Natural killer cell (primary cell): ENCODE measurements at places on chromosomes 7 and 10. TPM values are rescaled to one million over a fixed set of nuclear protein-coding genes. Genes with fewer than 3 reads are reported as not detected.

Gene APBB1IP
- total RNA-seq, result 119 TPM

DNA sequence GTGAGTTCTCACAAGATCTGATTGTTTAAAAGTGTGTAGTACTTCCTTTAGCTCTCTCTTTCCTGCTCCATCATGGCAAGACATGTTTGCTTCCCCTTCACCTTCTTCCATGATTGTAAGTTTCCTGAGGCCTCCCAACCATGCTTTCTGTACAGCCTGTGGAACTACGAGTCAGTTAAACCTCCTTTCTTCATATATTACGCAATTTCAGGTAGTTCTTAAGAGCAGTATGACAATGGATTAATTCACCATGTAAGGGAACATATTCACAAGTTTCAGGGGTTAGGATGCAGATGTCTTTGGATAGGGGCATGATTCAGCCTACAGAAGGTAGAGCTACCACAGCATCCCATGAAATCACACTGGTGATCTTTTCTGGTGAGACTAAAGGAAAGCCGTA is 174.7 kb downstream of the GPR158 start:
- no peak for DNase-seq
- H3K27ac ChIP-seq, result no peak overlapping the region
- H3K36me3 ChIP-seq, result no peaks in the 10 kb centered on the region
- no peaks in the 10 kb centered on the region for H3K4me1 ChIP-seq
- H3K27me3 ChIP-seq, result no peaks in the 10 kb centered on the region

GRCh38 chr7:157545681-157546060 is 208.9 kb downstream of the DNAJB6 start:
- H3K27me3 ChIP-seq, result no peaks in the 10 kb centered on the region
- no peaks in the 10 kb centered on the region for H3K36me3 ChIP-seq
- H3K4me1 ChIP-seq, result no peaks in the 10 kb centered on the region
- DNase-seq, result no peak
- H3K27ac ChIP-seq, result no peak overlapping the region

Gene ANKRD61
- not detected for total RNA-seq

DNA sequence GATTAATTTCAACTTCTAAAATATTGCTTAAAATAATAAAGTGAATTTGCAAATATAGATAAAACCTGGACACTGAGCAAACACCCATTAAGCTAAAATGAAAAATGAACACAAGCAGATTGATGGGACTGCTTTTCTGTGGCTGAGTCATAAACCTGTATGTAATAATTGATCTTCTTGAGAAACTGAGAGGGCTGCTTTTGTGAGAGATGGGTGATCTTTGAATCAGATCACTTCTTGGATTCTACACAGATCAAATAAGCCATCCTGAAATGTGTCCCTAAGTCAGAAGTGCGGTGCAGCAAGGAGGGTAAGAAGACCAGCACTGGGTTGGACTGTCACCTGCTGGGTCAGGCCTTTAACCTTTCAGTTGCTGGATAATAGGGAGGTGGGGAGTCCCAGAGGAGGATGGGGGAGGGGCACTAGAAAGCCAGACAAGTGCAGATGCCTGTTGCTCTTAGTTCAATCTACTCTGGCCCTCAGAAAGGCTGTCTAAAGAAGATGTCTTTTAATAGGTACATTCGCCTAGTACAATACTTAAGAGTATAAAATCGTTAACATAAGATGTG is 178.2 kb upstream of the NAMPT start:
- H3K27ac ChIP-seq, result no peak overlapping the region
- DNase-seq, result no peak
- H3K36me3 ChIP-seq, result no peaks in the 10 kb centered on the region
- H3K27me3 ChIP-seq, result no peaks in the 10 kb centered on the region

- no peak overlapping the region for H3K27ac ChIP-seq
- DNase-seq, result no peak
- H3K4me3 ChIP-seq, result no peak overlapping the region
- H3K4me1 ChIP-seq, result no peaks in the 10 kb centered on the region
- H3K36me3 ChIP-seq, result no peaks in the 10 kb centered on the region
- peaks cover 2% of the 10 kb centered on the region for H3K27me3 ChIP-seq
Observed at GRCh38 chr10:100447663-100448062, 15.1 kb upstream of the WNT8B start.

- H3K36me3 ChIP-seq, result no peaks in the 10 kb centered on the region
- DNase-seq, result no peak
- H3K4me1 ChIP-seq, result no peaks in the 10 kb centered on the region
- no peak overlapping the region for H3K27ac ChIP-seq
- no peak overlapping the region for H3K4me3 ChIP-seq
Observed at GRCh38 chr10:18066947-18067346, 73.3 kb upstream of the CACNB2 start.

- no peaks in the 10 kb centered on the region for H3K27me3 ChIP-seq
- no peaks in the 10 kb centered on the region for H3K4me1 ChIP-seq
- no peak overlapping the region for H3K4me3 ChIP-seq
Observed at GRCh38 chr10:90718182-90718581, 139.7 kb downstream of the HTR7 start.

DNA sequence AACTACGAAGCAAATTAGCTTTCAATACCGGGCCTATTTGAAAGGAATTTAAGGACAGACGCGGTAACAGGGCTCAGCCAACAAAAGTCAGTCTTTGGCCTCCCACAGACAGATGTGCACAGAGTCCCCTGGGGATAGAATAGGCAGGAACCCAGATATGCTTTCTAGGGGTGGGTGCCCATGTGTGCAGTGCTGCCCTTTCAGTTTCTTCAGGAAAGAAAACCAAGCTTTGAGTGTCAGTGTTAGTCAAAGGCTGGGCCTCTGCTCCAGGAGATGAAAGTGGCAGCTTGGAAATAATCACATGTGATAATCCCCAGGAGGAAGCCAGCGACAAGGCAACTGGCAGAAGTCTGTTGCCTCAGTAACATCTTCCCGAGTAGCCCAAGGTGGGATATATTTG is 43.8 kb upstream of the CSTF2T start:
- no peak for DNase-seq
- H3K27me3 ChIP-seq, result no peaks in the 10 kb centered on the region
- no peaks in the 10 kb centered on the region for H3K36me3 ChIP-seq
- H3K4me1 ChIP-seq, result no peaks in the 10 kb centered on the region
- H3K27ac ChIP-seq, result no peak overlapping the region
- no peak overlapping the region for H3K4me3 ChIP-seq

GRCh38 chr7:22338877-22339276 is 18.1 kb downstream of the RAPGEF5 start:
- H3K36me3 ChIP-seq, result no peaks in the 10 kb centered on the region
- H3K4me3 ChIP-seq, result no peak overlapping the region
- no peaks in the 10 kb centered on the region for H3K27me3 ChIP-seq
- DNase-seq, result no peak

- no peaks in the 10 kb centered on the region for H3K27me3 ChIP-seq
- H3K36me3 ChIP-seq, result no peaks in the 10 kb centered on the region
- H3K4me3 ChIP-seq, result no peak overlapping the region
- DNase-seq, result no peak
Observed at GRCh38 chr7:93006480-93007095, 111.2 kb downstream of the SAMD9 start.

GRCh38 chr10:74589226-74589673 is 237.2 kb upstream of the KAT6B start:
- H3K27me3 ChIP-seq, result no peaks in the 10 kb centered on the region
- peaks cover 12% of the 10 kb centered on the region for H3K4me1 ChIP-seq
- H3K27ac ChIP-seq, result no peak overlapping the region
- no peaks in the 10 kb centered on the region for H3K36me3 ChIP-seq

DNA sequence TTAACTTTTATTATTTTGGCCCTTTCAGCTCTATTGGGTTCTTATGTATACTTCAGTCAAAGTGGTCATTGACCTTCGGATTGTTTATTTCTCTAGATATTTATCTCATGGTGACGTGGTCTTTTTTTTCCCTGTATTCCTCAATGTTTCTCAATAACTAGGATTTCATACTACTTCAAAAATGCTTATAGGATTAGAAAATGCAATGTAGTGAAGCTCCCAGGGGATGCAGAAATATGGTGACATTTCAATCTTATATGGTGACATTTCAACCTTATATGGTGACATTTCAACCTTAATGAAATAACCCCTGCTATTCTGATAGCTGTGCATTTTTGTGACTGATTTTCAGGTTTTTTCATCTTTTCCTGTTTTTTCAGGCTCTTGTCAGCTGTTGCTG is 51.4 kb downstream of the CHRM2 start:
- no peaks in the 10 kb centered on the region for H3K4me1 ChIP-seq
- H3K4me3 ChIP-seq, result no peak overlapping the region
- H3K36me3 ChIP-seq, result no peaks in the 10 kb centered on the region
- no peaks in the 10 kb centered on the region for H3K27me3 ChIP-seq
- H3K27ac ChIP-seq, result no peak overlapping the region

Gene DYNC1I1
- total RNA-seq, result not detected

Gene UNCX
- total RNA-seq, result not detected

DNA sequence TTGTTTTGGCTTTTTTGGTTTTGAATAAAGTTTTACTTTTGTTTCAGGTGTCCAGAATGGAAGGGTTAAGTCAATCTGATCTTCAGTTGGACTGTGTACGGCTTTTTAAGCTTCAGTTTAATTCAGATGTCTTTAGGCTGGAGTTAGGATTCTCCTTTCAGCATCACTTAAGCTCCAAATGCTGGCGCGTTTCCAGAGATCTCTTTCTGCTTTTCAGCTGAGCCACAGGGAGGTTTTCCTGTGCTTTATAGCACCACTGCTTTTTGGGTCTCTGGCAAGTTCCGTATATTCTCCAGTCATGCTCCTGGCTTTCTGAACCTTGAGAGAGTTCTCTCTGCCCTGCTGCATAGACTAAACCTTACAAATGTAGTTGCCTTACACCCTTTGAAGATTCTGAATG is 60.0 kb downstream of the VTI1A start:
- no peaks in the 10 kb centered on the region for H3K27me3 ChIP-seq
- H3K36me3 ChIP-seq, result no peaks in the 10 kb centered on the region
- H3K27ac ChIP-seq, result no peak overlapping the region
- peaks cover 3% of the 10 kb centered on the region for H3K4me1 ChIP-seq
- DNase-seq, result no peak
- no peak overlapping the region for H3K4me3 ChIP-seq

DNA sequence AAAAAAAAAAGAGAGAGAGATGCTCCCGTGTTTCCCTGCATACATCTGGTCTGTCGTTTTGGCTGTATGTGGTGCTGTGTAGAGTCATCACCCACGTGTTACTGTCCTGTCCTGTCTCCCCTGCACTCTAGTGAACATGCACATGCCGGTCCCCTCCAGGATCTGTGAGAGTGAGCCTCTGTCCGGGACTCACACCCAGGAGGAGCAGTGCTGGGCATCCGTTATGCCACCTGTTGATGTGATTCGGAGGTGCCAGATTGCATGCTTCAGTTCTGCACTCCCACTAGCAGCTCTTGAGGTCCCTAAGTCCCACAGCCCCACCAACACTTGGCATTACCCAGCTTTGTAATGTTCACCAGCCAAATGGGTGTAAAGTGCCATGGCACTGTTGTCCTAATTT is 16.4 kb downstream of the GHRHR start:
- no peak overlapping the region for H3K4me3 ChIP-seq
- H3K36me3 ChIP-seq, result no peaks in the 10 kb centered on the region
- no peaks in the 10 kb centered on the region for H3K4me1 ChIP-seq
- no peak for DNase-seq
- no peak overlapping the region for H3K27ac ChIP-seq
- H3K27me3 ChIP-seq, result peaks cover 2% of the 10 kb centered on the region

Gene SMKR1
- total RNA-seq, result 8.4 TPM

DNA sequence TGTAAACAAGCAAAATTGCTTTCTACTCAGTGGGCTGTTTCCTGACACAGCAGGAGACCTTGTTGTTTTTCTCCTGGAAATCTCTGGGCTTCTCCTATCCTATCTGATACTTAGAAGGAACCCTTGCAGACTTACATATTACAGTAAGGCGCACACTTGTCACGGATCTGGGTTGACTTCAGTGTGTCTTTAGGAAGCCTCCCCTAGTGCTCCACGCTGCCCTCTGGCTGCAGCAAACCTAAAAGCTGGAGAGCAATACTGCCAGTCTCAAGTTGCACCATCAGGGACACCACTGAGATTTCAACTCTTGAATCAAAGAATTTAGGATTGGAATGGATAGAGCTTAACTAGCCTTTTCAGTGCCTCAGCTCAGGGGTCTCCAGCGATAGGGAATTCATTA is 495.3 kb downstream of the LRMDA start:
- no peak overlapping the region for H3K27ac ChIP-seq
- no peaks in the 10 kb centered on the region for H3K27me3 ChIP-seq
- no peak overlapping the region for H3K4me3 ChIP-seq
- no peak for DNase-seq

DNA sequence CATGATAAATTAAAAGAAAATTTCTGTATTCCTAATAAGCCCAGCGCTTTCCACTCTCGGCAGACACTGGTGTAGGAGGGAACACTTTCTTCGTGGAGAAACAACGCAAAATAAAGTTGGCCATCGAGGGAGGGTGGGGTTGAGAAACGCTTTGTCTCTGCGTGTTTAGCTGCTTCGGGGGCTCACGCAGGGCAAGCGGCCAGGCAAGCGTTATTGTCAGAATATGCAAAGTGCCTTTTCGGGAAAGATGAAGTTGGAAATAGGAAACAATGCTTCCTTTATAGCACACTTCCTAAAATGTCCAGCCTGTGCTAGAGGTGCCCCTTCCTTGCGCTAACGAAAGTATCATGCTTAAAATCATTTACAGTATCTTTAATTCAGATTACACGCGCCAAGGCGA is 1.9 kb upstream of the EBF3 start:
- DNase-seq, result no peak
- H3K27me3 ChIP-seq, result peaks cover 62% of the 10 kb centered on the region
- no peaks in the 10 kb centered on the region for H3K36me3 ChIP-seq

Gene MRLN
- total RNA-seq, result not detected

Gene TECTB
- not detected for total RNA-seq

DNA sequence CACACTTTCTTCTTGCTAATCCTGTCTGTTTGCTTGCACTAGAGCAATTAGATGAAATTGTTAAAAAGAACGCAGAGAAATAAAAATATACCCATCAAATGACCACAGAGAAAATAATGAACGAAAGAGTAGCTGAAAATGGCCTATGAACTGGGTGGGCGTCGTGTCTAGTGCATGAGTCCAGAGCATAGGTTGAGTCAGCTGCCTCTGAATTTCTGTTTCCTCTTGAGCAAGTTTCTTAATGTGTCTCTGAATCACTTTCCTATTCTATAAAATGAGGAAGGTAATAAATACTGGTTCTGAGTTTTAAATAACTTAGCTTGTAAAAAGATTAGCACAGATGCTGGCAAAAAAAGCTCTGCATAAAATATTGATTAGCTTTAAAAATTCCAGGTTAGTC is 75.0 kb downstream of the POM121L12 start:
- no peak overlapping the region for H3K4me3 ChIP-seq
- H3K27me3 ChIP-seq, result no peaks in the 10 kb centered on the region
- H3K4me1 ChIP-seq, result no peaks in the 10 kb centered on the region
- no peak for DNase-seq

DNA sequence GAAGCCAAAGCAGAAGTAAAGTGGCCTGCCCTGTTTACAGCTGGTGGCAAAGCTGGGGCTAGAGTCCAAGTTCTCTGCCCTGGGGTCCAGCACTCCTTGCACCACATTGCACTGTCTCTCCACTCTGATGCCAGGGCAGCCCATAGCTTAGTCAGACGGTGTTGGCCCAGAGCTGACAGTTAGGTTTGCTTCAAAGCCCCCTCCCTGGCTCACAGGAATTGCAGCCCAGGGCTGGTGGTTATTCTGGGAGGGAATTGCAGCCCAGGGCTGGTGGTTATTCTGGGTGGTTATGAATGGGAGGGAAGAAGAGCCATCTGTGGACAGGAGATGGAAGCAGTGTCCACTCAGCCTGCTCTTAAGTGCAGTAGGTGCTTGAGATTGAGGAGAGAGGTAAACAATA is 88.9 kb downstream of the SCRN1 start:
- no peaks in the 10 kb centered on the region for H3K4me1 ChIP-seq
- H3K27ac ChIP-seq, result no peak overlapping the region
- DNase-seq, result no peak
- no peaks in the 10 kb centered on the region for H3K36me3 ChIP-seq
- H3K27me3 ChIP-seq, result no peaks in the 10 kb centered on the region
- H3K4me3 ChIP-seq, result no peak overlapping the region

Gene PIP
- not detected for total RNA-seq
